ENCODE measurements at places on chromosomes 11 and 22. TPM values are rescaled to one million over a fixed set of nuclear protein-coding genes. Genes with fewer than 3 reads are reported as not detected.
A peak's percentile ranks its signal among the peaks of the same experiment; 100 is the strongest.

The LRRC74B gene
- not detected for total RNA-seq

The SOX10 gene
- 2.7 TPM for total RNA-seq

DNA sequence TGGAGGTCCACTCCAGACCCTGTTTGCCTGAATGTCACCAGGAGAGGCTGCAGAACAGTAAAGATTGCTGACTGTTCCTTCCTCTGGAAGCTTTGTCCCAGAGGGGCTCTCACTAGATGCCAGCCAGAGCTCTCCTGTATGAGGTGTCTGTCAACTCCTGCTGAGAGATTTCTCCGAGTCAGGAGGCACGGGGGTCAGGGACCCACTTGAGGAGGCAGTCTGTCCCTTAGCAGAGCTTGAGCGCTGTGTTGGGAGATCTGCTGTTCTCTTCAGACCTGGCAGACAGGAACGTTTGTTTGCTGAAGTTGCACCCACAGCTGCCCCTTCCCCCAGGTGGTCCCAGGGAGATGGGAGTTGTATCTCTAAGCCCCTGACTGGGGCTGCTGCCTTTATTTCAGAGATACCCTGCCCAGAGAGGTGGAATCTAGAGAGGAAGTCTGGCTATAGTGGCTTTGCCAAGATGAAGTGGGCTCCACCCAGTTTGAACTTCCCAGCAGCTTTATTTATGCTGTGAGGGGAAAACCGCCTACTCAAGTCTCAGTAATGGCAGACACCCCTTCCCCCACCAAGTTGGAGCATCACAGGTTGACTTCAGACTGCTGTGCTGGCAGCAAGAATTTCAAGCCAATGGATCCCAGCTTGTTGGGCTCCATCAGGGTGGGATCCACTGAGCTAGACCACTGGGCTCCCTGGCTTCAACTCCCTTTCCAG lies 99.4 kb downstream of the PDE3B start:
- DNase-seq, result no peak

DNA sequence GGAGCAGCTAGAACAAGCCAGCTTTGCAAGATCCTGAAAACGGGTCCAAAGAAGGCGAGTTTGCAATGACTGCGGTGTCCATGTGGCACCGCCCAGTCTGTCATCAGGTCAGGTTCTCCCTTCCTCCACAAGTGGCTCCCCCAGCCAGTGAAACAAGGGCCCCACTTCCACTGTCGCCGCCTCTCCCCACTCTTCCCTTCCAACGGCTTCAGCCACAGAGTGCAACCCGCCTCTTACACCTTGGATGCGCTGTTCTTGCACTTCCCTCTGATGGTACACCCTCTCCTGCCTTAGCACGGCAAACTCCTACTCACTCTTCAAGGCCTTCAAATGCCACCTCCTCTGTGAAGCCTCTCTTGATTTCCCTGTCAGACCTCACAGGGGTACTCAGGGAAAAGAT lies 10.8 kb upstream of the TCF20 start:
- DNase-seq, result no peak

DNA sequence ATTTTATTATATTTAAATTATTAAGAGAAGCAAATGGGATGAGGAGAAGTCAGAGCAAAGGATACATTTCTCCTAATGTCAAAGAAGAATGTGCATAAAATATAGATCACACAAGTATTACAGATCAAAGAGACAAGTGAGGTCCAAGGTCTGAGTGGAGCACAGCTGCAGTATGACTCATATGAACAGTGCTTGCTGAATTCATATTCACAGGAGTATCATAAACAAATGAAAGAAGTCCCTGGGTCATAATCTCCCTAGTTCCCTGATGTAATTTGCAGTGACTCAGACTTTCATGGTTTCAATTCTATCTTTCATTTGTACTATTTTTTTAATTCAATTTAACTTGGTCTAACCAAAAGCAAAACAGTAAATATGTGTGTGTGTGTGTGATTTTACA lies 499.0 kb upstream of the CCDC179 start:
- DNase-seq, result no peak

- peak; percentile 46 for DNase-seq
Observed at GRCh38 chr22:24325105-24325757, 54.6 kb downstream of the SPECC1L start.

DNA sequence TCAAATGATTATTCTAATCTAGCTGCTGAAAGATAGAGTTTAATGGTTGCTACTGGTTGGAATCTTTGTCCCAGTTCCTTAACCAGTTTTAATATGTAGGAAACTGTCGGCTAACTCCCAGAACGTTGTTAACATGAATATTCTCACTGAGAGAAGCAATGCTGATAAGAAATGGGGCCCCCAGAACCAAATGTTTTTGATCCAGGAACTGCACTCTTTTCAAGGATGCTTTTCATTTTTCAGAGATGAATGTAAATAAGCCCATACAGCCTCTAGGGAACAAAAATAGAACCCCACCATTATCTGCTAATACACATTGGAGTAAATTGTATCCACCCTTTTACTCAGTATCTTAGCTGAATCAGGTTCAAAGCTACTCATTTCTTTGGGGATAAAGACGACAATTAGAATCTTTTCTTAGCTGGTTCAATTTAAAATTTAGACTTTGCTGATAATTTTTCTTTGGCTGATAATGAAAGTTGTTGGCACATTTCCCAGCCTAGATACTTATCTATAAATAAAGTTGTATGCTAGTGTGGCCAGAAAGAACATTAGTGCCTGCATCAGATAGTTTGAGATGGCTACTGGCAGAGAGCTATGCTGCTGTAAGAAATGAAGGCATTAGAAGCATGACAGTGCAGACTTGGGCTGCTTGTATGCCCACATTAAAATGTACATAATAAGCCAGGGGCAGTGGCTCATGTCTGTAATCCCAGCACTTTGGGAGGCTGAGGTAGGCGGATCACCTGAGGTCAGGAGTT lies 323.3 kb upstream of the PDGFD start:
- no peak for DNase-seq

DNA sequence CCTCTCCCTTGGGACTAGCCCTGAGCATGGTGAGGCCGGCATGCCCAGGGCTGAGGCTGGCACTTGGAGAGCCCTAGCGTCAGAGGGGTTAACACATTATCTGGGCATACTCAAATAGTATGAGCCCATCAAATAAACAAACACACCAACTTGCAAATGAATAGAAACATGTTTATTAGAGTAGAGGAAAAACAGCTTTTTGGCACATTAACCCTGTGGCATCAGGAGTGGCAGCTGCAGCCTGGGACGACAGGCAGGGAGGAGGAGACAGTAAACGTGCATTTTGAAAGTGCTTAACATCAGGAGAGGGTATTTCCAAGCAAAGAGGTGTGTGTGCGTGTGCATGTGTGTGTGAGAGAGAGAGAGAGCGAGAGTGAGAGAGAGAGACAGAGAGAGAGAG lies 684.9 kb downstream of the NTM start:
- peak; percentile 39 for DNase-seq

- DNase-seq, result no peak
Observed at GRCh38 chr22:45866126-45866645, 110.8 kb downstream of the WNT7B start.

DNA sequence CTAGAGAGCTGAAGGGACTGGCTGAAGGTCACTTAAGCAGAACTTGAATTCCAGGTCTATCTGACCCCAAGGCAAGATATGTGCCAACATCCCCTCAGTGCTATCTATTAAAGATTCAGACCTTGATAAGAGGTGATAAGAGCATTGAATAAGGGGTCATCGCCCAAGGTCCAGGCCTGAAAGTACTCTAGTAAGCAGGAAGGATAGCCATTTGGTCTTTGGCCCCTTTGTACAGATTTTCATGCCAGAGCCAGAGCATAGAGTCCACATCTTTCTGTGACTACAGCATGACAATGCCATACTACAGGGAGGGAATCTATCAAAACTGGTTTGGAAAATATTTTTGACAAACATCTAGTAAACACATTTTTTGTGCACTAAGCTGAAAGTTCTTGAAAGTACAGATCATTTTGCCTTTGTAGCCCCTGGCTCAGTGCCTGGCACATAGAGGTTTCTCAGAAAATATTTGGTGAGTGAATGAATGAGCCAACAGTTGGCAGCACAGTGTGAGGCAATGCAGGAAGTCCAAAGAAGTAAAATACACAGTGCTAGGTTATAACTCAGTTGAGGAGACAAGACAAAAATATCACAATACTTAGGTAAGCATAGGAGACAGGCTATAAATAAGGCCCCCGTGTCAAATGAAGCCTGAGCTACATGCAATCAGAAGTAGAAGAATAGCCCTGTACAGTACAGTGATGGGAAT lies 15.1 kb upstream of the RRAS2 start:
- peak; percentile 67 for DNase-seq

Data from cerebellum (tissue), 4 donors.